Kidney (tissue), 22 donors: ENCODE measurements at places on chromosomes 3 and 15. TPM values are rescaled to one million over a fixed set of nuclear protein-coding genes. Genes with fewer than 3 reads are reported as not detected.

SST gene
- not detected for total RNA-seq

- no peak for DNase-seq
- no peaks in the 10 kb centered on the region for H3K27me3 ChIP-seq
- H3K27ac ChIP-seq: no peak overlapping the region
- no peaks in the 10 kb centered on the region for H3K4me1 ChIP-seq
- H3K36me3 ChIP-seq: no peaks in the 10 kb centered on the region
Measured at GRCh38 chr3:103977417-103977816, 1389.3 kb upstream of the ALCAM start.

- H3K4me1 ChIP-seq: no peaks in the 10 kb centered on the region
- no peaks in the 10 kb centered on the region for H3K27me3 ChIP-seq
- no peaks in the 10 kb centered on the region for H3K36me3 ChIP-seq
- no peak overlapping the region for H3K27ac ChIP-seq
- DNase-seq: no peak
Measured at GRCh38 chr15:71468715-71469114, 341.6 kb upstream of the NR2E3 start.

- H3K4me3 ChIP-seq: no peak overlapping the region
- peak overlapping the region; percentile 3 for H3K27ac ChIP-seq
- DNase-seq: peak; percentile 92
- H3K36me3 ChIP-seq: no peaks in the 10 kb centered on the region
Measured at GRCh38 chr3:193788189-193788991, 195.4 kb downstream of the OPA1 start.

GRCh38 chr3:45166321-45166879 is 20.2 kb upstream of the CDCP1 start:
- DNase-seq: no peak
- no peak overlapping the region for H3K27ac ChIP-seq
- H3K4me1 ChIP-seq: no peaks in the 10 kb centered on the region
- no peak overlapping the region for H3K4me3 ChIP-seq
- no peaks in the 10 kb centered on the region for H3K36me3 ChIP-seq

GRCh38 chr15:47742334-47742733 is 25.0 kb downstream of the SEMA6D start:
- H3K36me3 ChIP-seq: no peaks in the 10 kb centered on the region
- no peak overlapping the region for H3K4me3 ChIP-seq
- H3K27me3 ChIP-seq: no peaks in the 10 kb centered on the region
- peaks cover 8% of the 10 kb centered on the region for H3K4me1 ChIP-seq
- no peak overlapping the region for H3K27ac ChIP-seq

GRCh38 chr15:56732135-56732885 is 999 bp downstream of the ZNF280D start:
- DNase-seq: no peak
- H3K4me3 ChIP-seq: peak overlapping the region; percentile 86

- no peaks in the 10 kb centered on the region for H3K36me3 ChIP-seq
- H3K4me3 ChIP-seq: peak overlapping the region; percentile 74
- H3K4me1 ChIP-seq: no peaks in the 10 kb centered on the region
- H3K27me3 ChIP-seq: no peaks in the 10 kb centered on the region
Measured at GRCh38 chr15:75455424-75455981, 4.0 kb upstream of the SIN3A start.

GRCh38 chr3:59422312-59422711 is 372.5 kb upstream of the CFAP20DC start:
- no peaks in the 10 kb centered on the region for H3K36me3 ChIP-seq
- no peak for DNase-seq
- no peaks in the 10 kb centered on the region for H3K4me1 ChIP-seq
- no peaks in the 10 kb centered on the region for H3K27me3 ChIP-seq
- H3K27ac ChIP-seq: no peak overlapping the region
- no peak overlapping the region for H3K4me3 ChIP-seq

GRCh38 chr15:79886124-79886523 is 10.7 kb downstream of the MTHFS start:
- no peaks in the 10 kb centered on the region for H3K27me3 ChIP-seq
- peak overlapping the region; percentile 32 for H3K27ac ChIP-seq
- H3K4me1 ChIP-seq: no peaks in the 10 kb centered on the region
